ENCODE measurements at places on chromosomes 6 and 20. TPM values are rescaled to one million over a fixed set of nuclear protein-coding genes. Genes with fewer than 3 reads are reported as not detected.

- no peak for DNase-seq
These were observed 217.1 kb upstream of the MAN1A1 start for GRCh38 chr6:119566546-119567260.

- no peak for DNase-seq
These were observed 207.6 kb downstream of the TSHZ2 start for GRCh38 chr20:53179749-53180148.

DNA sequence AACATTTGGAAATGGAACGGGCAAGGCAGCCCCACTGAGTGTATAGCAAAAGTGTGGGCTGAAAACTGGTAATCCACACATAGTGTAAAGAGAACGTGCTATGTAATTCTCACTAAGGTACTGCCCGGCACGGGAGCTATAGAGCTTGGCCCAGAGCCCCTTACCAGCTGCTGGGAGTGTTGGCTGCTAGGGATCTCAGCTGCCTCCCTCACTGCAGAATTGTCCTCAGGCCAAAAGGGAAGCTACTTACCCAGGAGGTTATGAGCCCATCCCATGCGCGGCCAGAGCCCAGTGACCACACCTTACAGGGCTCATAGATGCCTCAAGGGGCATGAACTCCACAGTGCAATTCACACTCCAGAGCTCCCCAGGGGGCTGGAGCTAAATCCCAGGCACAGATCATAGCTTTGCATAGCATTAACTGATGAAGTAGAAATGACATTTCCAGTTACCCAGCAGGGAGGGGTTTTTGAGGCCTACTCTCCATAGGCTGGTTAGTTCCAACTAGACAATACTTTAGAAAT is 56.8 kb downstream of the LINC00237 start:
- DNase-seq: no peak

DNA sequence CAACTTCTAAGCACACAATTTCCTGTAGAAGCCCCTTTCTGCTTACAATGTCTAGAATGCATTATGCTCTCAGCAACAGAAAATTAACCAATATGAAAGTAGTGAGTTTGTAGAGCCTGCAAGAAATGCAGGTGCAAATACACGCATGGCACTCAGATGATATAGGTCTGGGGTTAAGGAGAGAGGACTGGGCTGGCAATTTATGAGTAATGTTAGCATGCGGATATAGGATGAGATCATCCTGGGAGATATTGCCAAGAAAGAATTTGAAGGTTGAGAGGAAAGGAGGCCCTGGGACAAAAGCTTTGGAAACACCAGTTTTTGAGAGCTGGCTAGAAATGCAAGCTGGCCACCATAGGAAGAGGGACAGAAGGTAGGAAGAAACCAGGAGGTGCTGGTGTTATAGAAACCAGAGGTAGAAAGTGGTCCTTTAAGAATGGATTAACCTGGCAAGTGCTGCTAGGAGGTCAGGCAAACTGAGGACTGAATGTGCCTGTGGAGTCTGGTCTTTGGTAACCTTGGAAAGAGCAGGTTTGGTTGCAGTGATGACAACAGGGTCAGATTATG is 183.2 kb upstream of the MYLIP start:
- no peak for DNase-seq

DNA sequence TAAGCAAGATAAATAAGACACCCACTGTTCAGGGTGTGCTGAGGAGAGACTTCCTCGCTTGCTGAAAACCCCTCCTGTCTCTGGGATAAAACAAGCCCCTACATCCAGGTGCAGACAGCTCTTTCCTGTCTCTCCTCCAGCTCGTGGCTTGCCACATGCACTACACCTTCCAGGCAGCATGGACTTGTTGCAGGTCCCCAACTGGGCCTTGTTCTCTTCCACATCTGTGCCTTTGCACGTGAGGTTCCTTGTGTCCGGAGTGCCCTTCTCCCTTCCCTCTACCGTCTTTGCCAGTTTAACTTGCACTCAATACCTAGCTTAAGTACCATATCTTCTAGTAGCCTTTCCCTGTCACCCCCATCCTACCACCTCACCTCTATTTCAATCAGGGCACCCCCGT is 397.6 kb downstream of the RNGTT start:
- DNase-seq: no peak

- no peak for DNase-seq
These were observed 28.1 kb upstream of the SCGN start for GRCh38 chr6:25623879-25624278.

DNA sequence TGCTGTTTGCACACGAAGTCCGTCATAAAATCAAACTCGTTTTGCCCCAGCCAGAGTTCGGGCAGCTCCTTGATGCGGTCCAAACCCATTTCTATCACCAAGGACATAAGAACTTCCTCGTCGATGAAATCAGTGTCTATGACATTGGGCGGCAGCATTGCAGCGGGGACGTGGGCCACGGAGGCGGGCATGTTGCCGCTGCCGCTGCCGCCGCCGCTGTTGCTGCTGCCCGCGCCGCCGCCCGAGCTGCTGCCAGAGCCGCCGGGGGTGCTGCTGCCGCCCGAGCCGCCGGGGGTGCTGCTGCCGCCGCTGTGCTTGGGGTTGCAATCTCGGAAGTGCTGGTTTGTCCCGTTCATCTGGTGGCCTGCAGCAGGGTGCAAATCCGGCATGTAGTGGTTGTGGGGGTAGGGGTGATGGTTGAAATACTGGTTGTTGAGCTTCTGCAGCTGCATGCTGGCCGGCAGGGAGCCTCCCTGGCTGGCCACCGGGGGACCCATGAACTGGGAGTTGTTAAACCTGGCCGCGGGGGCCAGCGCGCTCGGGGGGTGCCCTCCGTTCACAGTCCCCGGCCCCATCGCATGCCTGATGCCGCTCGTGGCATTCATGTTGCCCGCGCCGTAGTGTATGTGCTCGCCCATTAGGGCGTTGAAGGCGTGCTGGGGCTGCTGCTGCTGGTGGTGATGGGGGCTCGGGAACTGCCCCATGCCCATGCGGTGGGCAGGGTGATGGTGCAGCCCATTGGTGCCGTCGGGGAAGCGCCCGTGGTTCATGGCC is 1.1 kb downstream of the CITED2 start:
- DNase-seq: peak; percentile 89

- DNase-seq: no peak
These were observed 120.0 kb upstream of the AKIRIN2 start for GRCh38 chr6:87822011-87822410.

GRCh38 chr6:47086051-47086770 is 44.1 kb upstream of the ADGRF1 start:
- peak; percentile 34 for DNase-seq

- DNase-seq: peak; percentile 29
These were observed 40.9 kb downstream of the ALDH8A1 start for GRCh38 chr6:134908906-134909516.

GRCh38 chr6:101689156-101689555 is 295.6 kb downstream of the GRIK2 start:
- no peak for DNase-seq

GRCh38 chr6:130676077-130676772 is 151.0 kb upstream of the SMLR1 start:
- DNase-seq: no peak

DNA sequence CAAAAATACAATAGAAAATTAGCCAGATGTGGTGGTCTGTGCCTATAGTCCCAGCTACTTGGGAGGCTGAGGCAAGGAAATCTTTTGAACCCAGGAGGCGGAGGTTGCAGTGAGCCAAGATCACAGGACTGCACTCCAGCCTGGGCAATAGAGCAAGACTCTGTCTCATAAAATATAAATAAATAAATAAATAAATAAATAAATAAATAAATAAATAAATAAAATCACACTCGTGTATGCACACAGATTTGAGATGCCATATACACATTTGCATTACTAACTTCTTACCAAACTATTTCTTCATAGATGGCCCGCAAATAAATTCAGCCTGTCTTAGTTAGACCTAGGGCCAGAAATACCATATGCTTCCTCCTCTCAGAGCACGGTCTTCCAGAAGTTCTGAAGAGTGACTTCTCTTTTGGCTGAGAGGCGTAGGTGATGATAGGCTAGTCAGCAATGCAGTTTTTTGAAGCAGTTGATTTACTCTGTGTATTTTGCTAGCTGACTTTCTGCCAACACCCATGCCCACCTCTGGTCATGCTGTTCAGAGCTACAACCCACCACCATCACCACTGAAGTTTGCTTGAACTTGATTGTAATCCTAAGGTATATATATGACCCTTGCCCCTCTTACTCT is 150.1 kb downstream of the SASH1 start:
- DNase-seq: no peak

DNA sequence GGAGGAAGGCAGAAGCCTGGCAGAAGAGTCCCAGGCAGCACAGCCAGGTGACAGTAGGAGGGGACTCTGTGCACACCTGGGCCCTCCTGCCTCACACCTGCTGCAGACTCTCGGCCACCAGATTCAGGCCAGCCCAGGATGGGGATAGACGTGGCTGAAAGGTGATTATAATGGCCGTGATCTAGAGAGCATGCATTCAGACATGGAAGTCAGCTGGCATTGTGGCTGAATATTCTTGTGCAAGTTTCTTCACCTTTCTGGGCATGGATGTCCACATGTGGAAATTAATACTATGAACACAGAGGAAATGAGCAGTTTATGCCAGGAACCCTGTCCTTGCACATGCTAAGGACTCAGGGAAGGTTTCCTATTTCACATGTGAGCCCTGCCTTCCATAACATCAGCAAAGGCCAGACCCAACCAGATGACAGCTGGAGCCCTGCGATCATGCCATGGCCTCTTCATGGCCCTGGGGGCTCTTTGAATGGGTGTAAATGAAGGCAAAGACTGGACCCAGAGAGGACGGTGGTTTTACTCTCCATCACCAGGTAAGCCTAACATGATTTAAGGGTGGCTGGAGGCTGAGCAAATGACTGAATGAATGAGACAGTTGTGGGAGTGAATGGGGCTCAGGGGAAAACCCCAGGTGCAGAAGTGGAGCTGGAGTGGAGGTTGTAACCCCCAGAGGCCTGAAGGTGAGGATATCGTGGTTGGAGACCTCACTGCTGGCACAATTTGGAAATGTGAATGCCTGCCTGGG is 2.7 kb upstream of the RAET1L start:
- no peak for DNase-seq

DNA sequence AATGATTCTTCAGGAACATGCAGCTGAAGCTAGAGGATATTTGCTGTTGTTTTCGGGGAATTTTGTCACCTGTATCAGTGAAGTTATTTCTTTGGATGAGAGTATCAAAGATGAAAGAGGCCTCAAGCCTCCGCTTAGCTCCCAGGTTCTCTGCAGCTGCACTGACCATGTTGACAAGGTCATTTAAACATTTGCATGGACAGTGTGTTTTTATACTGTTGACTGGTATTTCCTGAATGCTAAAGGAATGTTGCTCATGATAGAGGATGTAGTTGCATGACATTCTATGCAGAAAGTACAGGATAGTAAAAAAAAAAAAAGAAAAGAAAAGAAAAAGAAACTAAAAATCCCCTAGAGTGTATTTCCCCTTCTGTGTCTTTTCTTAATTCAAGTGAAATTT is 165.6 kb upstream of the LAMP5 start:
- DNase-seq: no peak

GRCh38 chr6:84825461-84825860 is 61.1 kb upstream of the TBX18 start:
- no peak for DNase-seq

GRCh38 chr6:76708641-76709331 is 636.3 kb upstream of the IMPG1 start:
- DNase-seq: no peak

DNA sequence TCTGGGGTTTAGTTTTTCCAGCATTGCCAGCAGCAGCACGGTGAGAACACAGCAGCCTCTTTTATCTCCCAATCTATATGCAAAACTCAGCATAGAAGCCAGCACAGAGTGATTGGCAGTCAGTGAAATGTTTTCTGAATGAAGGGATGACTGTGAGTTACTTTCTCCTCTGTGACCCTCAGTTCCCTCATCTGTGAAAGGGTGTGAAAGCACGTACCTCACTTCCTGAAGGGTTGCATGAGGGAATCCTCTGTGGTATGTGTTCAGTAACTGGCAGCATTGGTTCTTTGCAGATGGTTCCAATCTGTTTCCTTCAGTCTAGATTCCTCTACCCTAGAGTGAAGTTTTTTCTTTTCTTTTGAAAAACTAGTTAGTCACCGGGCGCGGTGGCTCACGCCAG is 40.0 kb downstream of the EFCAB8 start:
- DNase-seq: no peak

- DNase-seq: peak; percentile 64
These were observed 268.2 kb downstream of the CDC5L start for GRCh38 chr6:44655412-44656342.

DNA sequence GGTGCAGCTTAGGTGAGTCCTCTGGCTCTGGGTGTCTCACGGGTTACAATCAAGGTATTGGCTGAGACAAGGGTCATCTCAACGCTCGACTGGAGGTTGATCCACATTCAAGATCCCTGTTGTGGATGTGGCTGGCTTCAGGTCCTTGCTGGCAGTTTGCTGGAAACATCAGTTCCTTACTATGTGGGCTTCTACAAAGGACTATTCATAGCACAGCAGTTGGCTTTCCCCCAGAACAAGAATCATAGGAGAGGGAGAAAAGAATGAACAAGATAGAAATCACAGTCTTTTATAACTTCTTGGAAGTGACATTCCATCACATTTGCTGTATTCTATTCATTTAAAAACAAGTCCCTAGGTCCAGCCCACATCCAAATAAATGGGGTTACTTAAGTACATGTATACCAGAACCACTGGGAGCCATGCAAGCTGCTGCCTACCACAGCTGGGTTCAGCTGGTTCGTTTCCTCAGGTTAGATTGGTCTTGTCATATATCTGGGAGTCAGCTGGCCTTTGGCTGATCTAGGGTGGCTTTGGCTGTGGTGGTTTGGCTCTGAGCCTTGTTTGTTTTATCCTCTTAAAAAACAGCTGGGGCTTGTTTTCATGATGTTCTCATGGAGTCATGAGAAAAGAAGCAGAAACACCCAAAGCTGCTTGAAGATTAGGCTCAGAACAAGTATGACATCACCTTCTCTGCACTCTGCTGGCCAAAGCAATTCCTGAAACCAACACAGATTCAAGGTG is 433.2 kb upstream of the SPTLC3 start:
- DNase-seq: peak; percentile 57

- DNase-seq: no peak
These were observed 406.1 kb downstream of the MAFB start for GRCh38 chr20:40282941-40283340.

GRCh38 chr6:106508834-106509233 is 120.5 kb downstream of the RTN4IP1 start:
- no peak for DNase-seq

GRCh38 chr6:162363757-162364156 is 363.8 kb downstream of the PRKN start:
- DNase-seq: no peak

DNA sequence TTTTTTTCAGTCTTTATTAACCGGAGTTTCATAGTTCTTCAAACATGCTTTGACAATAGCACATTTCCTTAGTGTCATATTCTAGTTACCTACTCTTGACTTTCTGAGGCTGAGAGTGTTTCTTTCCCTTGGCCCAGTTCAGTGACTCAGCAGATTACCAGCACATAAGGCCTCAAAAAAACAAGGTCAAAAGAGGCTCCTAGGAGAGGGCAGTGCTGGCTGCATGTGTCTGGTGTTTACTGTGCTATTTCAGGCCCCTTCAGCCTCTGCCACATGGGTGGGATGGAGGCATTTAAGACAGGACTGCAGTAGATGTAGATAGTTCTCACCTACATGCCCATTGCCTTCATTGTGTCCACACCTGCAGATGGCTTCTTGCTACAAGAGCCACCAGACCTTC is 198.2 kb upstream of the SSTR4 start:
- DNase-seq: no peak

The RGS17 gene
- total RNA-seq: 0.45 TPM

The COL19A1 gene
- not detected for total RNA-seq

The HRH3 gene
- not detected for total RNA-seq

The HLA-DRB1 gene
- total RNA-seq: 47.1 TPM

The TDRD6 gene
- not detected for total RNA-seq
